ENCODE measurements at places on chromosomes 5 and 9.

GRCh38 chr9:23073136-23073535 lies 626.5 kb downstream of the DMRTA1 start:
- no peaks in the 10 kb centered on the region for H3K27me3 ChIP-seq
- DNase-seq, result no peak
- H3K4me1 ChIP-seq, result no peaks in the 10 kb centered on the region
- H3K4me3 ChIP-seq, result no peak overlapping the region

GRCh38 chr5:5705010-5705409 lies 282.5 kb downstream of the ICE1 start:
- H3K27ac ChIP-seq, result no peak overlapping the region
- no peaks in the 10 kb centered on the region for H3K27me3 ChIP-seq
- H3K4me3 ChIP-seq, result no peak overlapping the region
- no peaks in the 10 kb centered on the region for H3K36me3 ChIP-seq
- no peaks in the 10 kb centered on the region for H3K4me1 ChIP-seq

DNA sequence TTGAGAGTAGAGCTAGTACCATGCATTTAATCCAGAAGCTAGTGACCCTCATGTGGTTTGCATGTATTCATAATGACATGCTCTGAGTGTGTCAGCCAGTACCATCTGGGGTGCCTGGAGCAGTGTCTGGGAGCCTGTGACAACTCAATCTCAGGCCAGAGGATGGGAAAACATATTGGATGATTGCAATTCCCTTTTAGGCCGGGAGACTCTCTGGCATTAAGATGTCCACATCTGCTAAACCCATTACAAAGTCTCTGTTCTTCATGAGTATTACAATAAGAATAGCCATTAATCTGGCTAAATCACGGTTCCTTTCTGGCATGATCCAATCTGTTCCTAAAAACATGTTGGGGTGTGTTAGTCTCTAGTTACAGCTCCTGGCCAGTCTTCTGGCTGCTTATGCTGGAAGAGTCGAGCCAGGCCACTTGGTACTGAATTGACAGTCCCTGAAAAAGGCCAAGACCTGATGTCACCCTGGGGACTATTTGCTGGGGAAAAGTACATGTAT lies 475.7 kb downstream of the ENC1 start:
- no peaks in the 10 kb centered on the region for H3K36me3 ChIP-seq
- H3K27me3 ChIP-seq, result no peaks in the 10 kb centered on the region
- H3K27ac ChIP-seq, result no peak overlapping the region
- H3K4me1 ChIP-seq, result no peaks in the 10 kb centered on the region
- DNase-seq, result no peak

- H3K36me3 ChIP-seq, result no peaks in the 10 kb centered on the region
- no peak overlapping the region for H3K27ac ChIP-seq
- no peaks in the 10 kb centered on the region for H3K4me1 ChIP-seq
- H3K27me3 ChIP-seq, result no peaks in the 10 kb centered on the region
- H3K4me3 ChIP-seq, result no peak overlapping the region
Observed at GRCh38 chr9:115208501-115208900, 90.5 kb upstream of the TNC start.

- H3K4me1 ChIP-seq, result peaks cover 3% of the 10 kb centered on the region
- H3K36me3 ChIP-seq, result peaks cover 51% of the 10 kb centered on the region
- no peaks in the 10 kb centered on the region for H3K27me3 ChIP-seq
- H3K4me3 ChIP-seq, result no peak overlapping the region
Observed at GRCh38 chr5:135367076-135367475, 32.0 kb downstream of the MACROH2A1 start.

GRCh38 chr5:151469992-151470391 lies 22.6 kb downstream of the SLC36A1 start:
- no peak for DNase-seq
- no peak overlapping the region for H3K27ac ChIP-seq
- H3K36me3 ChIP-seq, result peaks cover 16% of the 10 kb centered on the region
- H3K4me3 ChIP-seq, result no peak overlapping the region
- no peaks in the 10 kb centered on the region for H3K4me1 ChIP-seq
